Activated CD4-positive, alpha-beta T cell treated with anti-CD3 and anti-CD28 coated beads, Interleukin-2, amount 10 ng/mL, durations not matched to agents 7 days and 5 days (primary cell): ENCODE measurements at places on chromosomes 4 and X. TPM values are rescaled to one million over a fixed set of nuclear protein-coding genes. Genes with fewer than 3 reads are reported as not detected.

Gene SASH3
- 264 TPM for total RNA-seq

Gene USP17L21
- not detected for total RNA-seq

Gene FGF2
- 0.02 TPM for total RNA-seq

DNA sequence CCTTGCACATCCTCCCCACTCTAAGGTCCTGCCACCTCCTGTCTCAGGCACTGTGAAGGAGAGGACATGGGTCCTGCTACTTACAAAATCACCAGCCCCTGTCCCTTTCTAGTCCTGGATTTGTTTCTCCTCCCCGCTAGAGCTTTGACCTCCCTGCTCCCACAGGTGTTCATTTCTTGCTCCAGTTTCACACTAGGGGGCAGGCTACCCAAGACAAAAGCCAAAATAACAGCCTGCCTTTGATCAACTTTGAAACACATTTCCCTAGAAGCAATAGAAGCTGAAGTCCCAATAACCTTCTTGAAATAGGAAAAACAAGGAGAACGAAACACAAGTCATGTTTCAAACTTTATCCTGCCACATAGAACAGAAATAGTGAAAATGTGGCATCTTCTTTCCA, 164.4 kb downstream of the QDPR start:
- H3K27ac ChIP-seq: peak overlapping the region; percentile 74
- H3K27me3 ChIP-seq: no peaks in the 10 kb centered on the region
- H3K4me1 ChIP-seq: no peaks in the 10 kb centered on the region
- H3K4me3 ChIP-seq: no peak overlapping the region
- peak; percentile 51 for DNase-seq
- no peaks in the 10 kb centered on the region for H3K36me3 ChIP-seq

- no peak overlapping the region for H3K4me3 ChIP-seq
- no peak overlapping the region for H3K27ac ChIP-seq
- no peaks in the 10 kb centered on the region for H3K4me1 ChIP-seq
Measured at GRCh38 chr4:65019775-65020174, 610.5 kb upstream of the TECRL start.

- H3K27ac ChIP-seq: no peak overlapping the region
- DNase-seq: no peak
- H3K36me3 ChIP-seq: no peaks in the 10 kb centered on the region
- no peaks in the 10 kb centered on the region for H3K4me1 ChIP-seq
- no peak overlapping the region for H3K4me3 ChIP-seq
- H3K27me3 ChIP-seq: no peaks in the 10 kb centered on the region
Measured at GRCh38 chr4:95198961-95199360, 349.8 kb downstream of the UNC5C start.

DNA sequence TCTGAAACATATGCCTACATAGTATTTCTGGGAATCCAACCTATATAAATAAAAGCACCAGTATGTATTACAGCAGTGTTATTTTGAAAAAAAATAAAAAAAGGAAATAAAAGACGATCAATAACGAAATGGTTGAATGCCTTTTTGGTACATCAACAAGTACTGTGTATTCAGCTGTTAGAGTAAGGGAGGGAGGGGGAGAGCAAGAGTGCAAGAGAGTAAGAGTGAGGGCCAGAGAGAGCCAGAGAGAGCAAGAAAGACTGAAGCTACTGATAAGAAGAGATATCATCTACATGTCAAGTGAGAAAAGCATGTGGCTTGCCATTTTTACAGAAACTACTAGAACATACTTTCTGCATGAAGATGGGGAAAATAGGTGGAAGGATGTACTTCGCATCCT, 1.8 kb downstream of the SPIN4 start:
- H3K27me3 ChIP-seq: peaks cover 3% of the 10 kb centered on the region
- H3K27ac ChIP-seq: no peak overlapping the region
- H3K36me3 ChIP-seq: peaks cover 7% of the 10 kb centered on the region
- H3K4me1 ChIP-seq: peaks cover 21% of the 10 kb centered on the region
- peak overlapping the region; percentile 95 for H3K4me3 ChIP-seq
- no peak for DNase-seq
